ENCODE measurements at places on chromosomes 12 and 14. TPM values are rescaled to one million over a fixed set of nuclear protein-coding genes. Genes with fewer than 3 reads are reported as not detected.

Gene HIF1A
- total RNA-seq: 92.3 TPM

Gene SPTB
- total RNA-seq: 0.88 TPM

Gene PPFIA2
- total RNA-seq: 0.98 TPM

Gene HPD
- total RNA-seq: 1.6 TPM

- DNase-seq: no peak
These were observed 13.2 kb upstream of the RXYLT1 start for GRCh38 chr12:63766498-63766897.

DNA sequence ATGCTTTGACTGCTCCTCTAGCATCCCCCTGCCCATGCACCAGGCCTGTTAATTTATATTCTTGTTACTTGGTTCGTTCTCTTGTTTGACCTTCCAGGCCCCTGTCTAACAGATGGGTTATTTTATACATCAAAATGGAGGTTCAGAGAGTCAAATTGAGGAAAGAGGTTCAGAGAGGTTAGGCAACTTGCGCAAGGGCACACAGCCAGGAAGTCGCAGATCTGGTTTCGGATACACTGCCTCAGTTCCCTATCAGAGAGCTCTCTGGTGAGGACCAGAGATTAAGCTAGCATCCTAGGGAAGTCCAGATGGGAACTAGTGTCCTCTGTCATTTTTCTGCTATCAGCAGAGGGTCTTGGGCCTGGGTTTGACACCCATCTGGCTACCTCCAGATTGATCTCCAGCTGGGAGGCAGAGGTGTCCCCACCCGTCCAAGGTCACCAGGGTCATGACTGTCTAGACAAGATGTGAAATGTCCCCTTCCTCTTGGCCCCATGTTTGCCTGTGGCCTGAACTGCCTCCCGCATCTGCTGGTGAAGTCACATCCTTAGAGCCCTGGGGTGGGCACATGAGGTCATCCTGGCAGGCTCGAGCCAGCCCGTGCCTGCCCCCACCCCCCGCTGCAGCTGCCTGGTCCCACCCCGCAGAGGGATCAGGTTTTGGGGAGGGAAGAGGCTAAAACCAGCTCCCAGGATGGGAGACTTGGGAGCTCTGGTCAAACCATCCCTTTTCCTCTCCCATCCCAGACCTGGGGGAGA lies 84.3 kb upstream of the NCOR2 start:
- DNase-seq: no peak
